ENCODE measurements at places on chromosomes 3 and 15.
A peak's percentile ranks its signal among the peaks of the same experiment; 100 is the strongest.

GRCh38 chr3:195129644-195130492, 141.1 kb downstream of the XXYLT1 start:
- no peak for DNase-seq

DNA sequence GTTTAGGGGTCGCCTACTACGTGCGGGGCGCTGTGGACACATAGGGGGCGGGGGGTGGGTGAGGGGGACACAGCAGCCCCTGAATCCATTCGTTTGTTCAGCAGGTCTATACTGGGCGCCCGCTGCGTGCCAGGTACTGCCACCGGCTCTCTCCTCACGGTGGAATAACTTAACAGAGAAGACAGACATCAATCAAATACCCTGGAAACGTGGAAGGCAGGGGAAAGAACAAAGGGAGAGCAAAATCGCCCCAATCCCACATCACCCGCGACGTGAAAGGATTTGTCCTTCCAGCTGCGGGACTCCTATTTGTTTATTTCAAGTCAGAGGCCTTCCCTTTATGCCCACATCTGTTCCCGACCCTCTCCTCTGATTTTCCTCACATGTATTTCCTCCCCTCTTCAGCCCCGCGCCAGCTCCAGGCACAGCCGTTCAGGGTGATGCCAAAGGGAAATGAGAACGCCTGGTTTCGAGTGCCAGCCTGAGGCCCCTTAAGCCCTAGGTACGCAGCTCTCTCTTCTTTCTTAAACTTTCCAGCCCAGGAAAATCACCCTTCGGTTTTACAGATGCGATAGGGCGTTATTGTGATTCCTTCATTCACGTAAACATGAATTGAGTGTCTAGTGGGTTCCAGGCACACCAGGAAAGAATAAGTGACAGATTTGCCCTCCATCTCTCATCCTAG, 726 bp upstream of the PROK2 start:
- DNase-seq: peak; percentile 54

GRCh38 chr3:149016669-149017541, 25.6 kb downstream of the GYG1 start:
- DNase-seq: no peak

GRCh38 chr3:193803288-193803687, 210.3 kb downstream of the OPA1 start:
- no peak for DNase-seq

GRCh38 chr15:29734917-29735572, 87.2 kb downstream of the TJP1 start:
- DNase-seq: no peak
